ENCODE measurements at places on chromosomes 4 and X.
A peak's percentile ranks its signal among the peaks of the same experiment; 100 is the strongest.

DNA sequence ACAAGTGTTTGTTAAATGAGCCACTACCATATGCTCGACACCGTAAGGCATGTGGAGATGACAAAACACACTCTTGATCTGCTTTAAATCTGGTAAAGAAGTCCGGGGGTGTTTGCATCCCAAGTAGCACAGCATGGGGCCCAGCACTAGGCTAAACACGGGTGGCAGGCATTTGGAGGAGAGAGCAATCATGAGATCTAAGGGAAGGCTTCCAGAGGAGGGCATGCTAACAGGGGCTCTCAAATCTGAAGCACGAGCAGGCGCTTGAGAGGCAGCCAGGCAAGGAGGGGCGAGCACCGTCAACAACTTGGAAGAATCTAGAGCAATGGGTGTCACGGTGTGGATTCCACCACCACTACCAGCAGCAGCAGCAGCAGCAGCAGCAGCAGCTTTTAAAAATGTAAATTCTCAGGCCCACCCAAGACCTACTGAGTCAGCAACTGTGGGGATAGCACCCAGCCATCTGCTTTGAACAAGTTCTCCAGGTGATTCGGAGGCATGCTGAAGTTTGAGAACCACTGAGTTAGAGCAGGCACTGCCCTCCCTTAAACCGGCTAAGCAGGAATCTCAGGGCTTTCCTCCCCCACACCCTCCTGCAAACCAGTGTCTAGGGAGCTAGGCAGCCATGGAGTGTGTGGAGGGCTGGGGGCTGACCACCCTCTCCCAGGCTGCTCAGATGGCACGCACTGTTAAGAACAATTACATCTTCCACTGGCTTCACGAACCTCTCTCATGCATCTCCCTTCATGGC lies 70.2 kb upstream of the MAP3K15 start:
- DNase-seq: no peak

GRCh38 chrX:41045960-41046567 lies 39.2 kb upstream of the USP9X start:
- no peak for DNase-seq

GRCh38 chrX:2479420-2479780 lies 21.4 kb downstream of the DHRSX start:
- no peak for DNase-seq

DNA sequence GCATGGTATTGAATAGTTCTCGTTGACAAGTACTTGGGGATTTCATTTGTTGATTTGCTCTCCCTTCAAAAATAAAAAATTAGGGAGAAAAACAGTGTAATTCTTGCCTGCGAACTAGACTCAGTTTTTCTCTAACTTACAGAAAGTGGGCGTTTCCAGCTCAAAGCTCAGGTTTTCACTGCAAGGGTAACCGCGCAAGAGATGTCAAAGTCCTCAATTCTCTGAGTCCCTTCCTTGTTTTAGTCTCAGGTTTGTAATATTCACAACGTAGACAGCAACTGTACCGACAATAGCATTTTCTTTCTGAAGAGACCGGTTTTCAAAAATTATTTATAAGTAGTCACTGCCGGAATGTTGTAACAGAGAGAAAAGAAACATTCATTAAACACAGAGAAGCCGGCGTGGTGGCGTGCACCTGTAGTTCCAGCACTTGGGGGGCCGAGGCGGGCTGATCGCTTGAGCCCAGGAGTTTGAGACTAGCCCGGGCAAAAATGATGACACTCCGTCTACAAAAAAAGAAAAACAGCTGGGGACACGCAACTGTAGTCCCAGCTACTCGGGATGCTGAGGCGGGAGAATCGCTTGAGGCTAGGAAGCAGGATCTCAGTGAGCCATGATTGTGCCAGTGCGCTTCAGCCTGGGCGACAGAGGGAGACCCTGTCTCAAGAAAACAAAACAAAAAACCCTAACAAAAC lies 774 bp downstream of the ZCCHC4 start:
- DNase-seq: peak; percentile 33

DNA sequence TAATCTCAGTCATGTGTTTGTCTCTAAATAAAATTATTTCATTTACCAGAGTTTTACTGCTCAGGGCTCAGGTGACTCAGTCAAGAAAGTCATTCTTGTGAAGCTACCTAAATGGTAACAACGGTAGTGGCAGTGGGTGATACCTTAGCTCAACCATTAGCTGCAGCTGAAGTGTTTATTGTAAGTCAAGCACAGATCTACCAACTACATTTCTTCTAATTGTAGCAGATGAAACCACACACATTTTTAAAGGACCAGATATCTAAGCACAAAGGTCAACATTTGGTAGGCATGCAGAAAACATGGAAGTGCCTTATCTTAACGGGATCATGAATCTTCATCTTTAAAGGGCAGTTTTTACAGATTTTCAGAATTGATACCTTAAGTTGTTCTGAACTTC lies 79.1 kb downstream of the FAT4 start:
- no peak for DNase-seq

GRCh38 chr4:100838286-100838685 lies 320.5 kb upstream of the EMCN start:
- DNase-seq: no peak

DNA sequence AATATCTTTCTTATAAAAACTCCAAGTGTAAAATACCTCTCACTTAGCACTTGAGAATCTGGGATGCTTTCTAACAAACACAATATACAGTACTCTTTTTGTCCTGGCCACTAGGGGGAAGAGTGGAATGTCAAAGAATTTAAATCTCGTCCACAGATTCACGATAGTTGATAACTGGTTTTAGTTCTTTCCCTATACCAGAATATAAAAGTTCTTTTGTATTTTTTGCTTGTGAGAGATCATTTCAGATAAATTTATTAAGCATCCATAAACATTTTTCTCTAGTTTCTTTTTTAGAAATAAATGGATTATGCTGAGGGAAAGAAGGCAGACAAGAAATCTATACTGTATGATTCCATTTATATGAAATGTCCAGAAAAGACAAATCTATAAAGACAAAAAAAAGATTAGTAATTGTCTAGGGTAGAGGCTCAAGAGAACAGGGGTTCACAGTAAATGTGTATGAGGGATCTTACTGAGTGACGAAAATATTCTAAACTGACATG lies 50.4 kb downstream of the MGARP start:
- no peak for DNase-seq

DNA sequence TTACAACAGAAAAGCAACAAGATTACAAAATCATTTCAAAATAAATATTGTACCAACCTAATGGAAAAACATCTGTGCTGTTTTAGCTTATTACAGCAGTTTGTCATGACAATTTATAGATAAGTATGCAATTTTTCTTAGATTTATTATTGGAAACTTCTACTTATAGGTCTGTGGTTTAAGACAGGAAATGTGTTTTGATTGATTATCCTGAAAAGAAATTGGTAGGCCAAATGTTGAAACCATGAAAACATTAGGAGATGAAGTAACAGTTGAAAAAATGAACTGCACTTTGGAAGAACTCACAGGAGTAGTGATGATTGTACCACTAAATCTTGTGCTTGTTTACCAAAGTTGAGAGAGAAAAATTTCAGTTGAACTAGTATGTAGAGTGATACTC lies 162.2 kb upstream of the GIMD1 start:
- no peak for DNase-seq

DNA sequence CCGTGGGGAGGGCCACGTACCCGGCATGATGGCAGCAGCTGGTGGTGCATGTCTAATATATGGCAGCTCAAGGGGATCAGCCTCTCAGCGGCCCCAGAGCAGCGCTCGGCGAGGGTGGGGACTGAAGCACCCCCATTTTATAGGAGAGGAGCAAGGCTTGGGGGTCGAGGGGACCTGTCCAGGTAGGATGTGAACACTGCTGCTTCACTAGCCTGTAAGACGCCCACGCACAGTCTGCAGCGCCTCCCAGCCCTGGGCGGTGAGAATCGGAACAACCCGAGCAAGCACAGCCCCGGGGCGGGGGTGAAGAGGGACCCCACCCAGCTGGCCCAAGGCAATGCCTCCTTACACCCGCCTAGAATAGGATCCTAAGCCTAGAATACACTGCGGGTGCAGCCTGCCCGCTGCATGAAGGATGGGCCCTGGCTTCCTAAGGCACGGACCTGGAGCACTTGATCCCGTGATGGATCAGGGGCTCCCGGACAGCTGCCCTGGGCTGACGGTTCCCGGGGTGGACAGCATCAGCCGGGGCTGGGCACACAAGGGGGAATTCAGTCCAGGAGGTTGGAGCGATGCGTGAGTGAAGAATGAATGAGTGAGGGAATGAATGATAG lies 17.6 kb downstream of the ADRA2C start:
- DNase-seq: no peak

GRCh38 chr4:158189422-158189821 lies 16.6 kb upstream of the GASK1B start:
- no peak for DNase-seq

DNA sequence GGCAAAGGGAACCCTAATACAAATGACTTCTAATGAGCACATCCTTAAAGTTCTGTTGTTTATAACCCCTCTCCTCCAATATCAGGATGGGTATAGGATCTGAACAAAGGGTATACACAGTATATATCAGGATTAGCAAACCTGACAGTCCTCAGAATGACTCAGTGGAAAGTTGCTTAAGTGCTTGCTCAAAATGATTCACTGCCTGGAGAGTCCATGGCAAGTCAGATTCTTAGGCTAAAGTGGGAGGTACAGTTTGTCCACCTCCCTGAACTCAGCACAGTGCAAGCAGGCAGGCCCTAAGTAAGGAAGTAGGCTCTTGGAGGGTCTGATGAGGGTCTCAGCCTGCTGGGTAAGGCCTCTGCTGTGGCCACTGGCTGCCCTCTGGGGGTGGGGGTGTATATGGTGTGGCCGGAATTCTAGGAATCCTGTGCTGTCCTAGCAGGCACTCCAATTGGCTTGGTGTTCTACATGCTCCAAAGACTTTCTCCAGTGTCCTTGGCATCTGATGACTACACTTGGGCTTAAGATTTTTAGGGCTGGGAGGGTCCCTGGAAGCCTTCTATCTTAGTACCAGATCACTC lies 54.3 kb downstream of the CHRDL1 start:
- DNase-seq: no peak

DNA sequence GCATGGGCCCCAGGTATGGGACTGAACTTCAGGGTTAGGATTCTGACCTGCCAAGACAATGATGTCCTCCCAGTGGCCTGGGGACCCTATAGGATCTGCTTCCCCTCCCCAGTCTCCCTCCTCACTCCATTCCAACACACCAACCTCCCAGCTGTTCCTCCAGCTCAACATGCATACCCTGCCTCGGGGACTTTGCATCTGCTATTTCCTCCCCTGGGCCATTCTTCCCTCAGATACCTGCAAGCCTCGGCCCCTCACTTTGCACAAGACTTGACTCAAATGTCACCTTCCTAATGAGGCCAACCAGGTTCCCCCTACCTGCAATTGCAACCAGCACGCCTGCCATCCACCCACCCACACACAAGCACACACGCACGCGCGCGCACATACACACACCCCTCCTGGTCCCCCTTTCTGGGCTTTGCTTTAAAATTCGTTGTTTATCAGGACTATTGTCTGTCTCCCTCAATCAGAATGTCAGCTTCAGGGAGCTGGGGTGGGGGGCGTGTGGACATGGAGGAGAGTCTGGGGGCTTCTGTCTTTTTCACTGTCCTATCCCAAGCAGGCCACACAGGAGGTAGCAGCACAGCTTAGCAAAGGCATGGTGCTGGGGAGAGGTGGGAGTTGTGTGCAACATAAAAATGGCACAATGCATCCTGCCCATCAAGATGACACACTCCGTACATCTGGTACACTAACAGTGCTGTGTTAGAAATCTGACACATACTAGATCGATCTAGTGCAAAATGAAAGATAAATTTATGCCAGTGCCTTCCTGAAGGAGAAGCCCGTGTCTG lies 20.6 kb upstream of the PPP2R2C start:
- DNase-seq: no peak

GRCh38 chr4:113674251-113674650 lies 87.3 kb downstream of the CAMK2D start:
- no peak for DNase-seq

DNA sequence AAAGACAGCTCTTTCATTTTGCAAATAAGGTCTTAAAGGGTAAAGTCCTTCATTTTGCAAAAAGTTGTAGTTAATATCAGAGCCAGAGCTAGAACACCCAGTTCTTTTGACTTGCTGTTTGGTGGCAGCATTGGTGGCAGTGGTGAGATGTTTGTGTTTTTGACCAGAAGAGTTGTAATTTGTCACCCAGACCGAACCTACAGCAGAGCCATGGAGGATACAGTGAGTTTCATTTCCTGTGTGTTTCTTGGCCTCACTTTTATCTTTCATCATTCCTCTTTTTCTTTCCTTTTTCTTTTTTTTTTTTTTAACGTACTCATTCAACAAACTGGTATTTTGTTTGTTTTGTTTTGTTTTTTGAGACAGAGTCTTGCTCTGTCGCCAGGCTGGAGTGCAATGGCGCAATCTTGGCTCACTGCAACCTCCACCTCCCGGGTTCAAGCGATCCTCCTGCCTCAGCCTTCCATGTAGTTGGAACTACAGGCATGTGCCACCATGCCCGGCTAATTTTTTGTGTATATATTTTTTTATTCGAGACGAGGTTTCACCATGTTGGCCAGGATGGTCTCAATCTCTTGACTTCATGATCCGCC lies 116.4 kb downstream of the AFF1 start:
- no peak for DNase-seq

GRCh38 chrX:118847676-118848075 lies 24.1 kb downstream of the ZCCHC12 start:
- peak; percentile 20 for DNase-seq

GRCh38 chr4:57320849-57321248 lies 210.7 kb upstream of the IGFBP7 start:
- DNase-seq: no peak
